ENCODE measurements at places on chromosomes 2 and 18.

DNA sequence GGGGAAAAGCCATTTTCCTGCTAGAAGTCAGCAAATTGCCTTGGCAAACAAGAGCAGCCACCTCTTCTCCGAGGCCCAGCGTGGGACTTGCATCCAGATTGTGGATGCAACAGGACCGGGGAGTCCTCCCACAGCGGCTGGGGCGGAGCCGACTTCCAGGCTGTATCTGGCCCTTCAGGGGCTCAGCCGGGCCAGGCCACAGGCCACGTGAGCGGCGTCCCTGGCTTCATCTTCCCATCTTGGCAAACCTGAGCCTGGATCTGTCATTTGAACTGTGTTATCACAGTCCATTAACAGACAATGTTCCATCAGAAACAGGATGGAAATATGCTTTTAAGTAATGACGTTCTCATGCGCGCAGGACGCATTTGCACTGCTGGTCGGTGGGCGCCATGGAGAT lies 483.5 kb upstream of the SALL3 start:
- DNase-seq: no peak

DNA sequence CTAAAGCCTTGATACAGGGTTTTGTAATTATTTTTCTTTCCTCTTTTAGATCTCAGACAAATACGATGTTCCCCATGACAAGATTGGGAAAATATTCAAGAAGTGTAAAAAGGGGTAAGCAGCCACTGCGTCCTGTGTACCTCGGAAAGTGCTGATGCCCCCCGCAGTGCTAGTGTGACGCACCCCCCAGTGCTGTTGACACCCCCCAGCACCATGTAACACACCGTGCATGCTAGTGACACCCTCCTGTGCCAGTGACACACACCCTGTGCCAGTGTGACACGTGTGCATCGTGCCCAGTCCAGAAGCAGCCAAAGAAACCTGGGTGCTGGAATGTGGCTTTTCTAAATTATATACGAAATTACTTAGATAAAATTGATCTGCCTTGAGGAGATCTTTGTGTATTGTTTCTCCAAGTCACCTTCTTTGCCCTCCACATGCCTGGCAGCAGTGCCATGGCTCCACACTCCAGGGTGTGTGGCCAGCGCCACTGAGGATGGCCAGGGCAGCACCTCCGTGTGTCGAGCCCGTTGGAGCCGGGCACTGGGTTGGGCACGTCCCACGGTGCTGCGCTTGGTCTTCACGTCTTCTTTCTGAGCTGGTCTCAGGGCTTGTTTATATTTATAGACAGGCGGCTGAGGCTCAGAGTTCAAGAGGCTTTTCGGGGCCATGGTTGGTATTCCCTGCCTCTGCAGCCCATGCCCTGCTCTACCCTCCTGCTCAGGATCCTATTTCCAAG lies 44.3 kb upstream of the KLF11 start:
- DNase-seq: no peak

GRCh38 chr2:20235655-20236305 lies 10.8 kb upstream of the SDC1 start:
- no peak for DNase-seq

DNA sequence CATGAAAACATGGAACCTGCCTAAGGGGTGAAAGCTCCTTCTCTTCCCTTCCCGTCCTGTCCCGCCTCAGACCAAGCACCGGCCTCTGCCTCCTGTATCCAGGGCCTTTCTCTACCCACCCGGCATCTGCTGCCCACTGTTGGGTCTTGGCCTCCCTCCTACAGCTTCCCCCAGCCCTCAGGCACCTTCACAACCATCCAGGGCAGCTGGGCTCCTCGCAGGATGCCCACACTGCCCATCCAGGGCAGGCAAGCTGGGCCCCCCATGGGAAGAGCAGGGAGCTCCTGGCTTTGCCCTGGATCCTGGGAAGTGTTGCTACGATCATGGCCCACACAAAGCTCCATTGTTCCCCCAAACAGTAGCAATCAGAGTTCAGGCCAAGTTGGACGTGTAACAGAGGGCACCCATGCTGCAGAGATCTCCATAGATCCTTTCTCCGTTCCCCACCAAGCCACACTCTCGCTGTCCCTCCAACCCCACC lies 206.6 kb downstream of the NDUFA10 start:
- no peak for DNase-seq

DNA sequence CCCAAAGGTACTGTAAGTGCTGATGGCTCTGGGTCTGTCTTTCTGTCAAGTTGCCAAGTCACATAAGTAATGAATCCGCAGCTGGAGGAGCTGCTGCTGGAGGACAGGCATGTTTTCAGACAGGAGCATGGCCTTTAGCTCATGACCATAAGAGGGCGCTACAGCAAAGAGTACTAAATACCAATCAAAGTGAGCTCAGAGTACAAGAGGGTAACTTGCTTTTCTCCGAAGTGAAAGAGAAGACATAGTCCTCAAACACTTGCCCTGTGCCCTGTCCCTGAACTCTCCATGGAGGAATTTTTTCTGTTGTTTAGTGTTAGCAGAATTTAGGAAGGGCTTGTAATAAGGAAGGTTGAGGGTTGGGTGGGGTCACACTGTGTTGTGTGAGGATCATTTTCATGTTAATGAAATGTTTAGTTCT lies 58.0 kb upstream of the EML6 start:
- DNase-seq: peak; percentile 53

GRCh38 chr2:43183743-43184142 lies 42.7 kb downstream of the ZFP36L2 start:
- DNase-seq: no peak

DNA sequence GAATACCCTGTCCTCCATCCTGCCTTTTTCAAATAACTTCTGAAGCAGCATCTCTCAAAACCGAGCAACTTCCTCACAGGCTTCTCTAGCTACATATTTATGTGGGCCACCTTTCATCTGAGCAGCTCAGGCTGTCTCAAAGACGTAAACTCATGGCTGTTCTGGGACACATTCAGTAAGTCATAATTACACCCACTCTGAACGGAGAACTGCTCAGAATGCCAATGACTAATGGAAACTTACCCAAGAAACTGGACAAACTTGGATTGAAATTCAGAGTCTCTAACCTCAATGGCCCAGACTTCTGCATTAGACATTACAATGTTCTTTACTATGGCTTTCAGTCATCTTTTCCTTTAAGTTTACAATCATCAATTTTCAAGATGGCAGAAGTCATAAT lies 145.2 kb downstream of the RAD51AP2 start:
- peak; percentile 73 for DNase-seq

DNA sequence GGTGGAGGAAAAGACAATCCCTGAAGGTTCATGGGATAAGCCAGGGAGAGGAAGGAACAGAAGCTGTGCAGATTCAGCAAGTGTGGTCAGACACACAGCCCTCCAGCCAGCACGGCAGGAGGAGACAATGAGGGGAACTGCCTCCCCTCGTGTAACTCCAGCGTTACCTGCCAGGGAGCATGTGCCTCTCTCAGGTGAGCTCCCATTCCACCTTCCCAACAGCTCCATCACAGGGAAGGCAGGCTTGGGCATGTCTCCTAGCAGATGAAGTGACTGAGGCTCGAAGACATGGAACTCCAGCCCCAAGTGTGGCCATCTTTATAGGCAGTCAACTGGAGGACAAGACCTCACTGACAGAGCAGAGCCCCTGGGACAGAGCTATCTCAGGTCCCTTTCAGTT lies 47.4 kb downstream of the ZBTB7C start:
- no peak for DNase-seq

- no peak for DNase-seq
Observed at GRCh38 chr2:27823569-27823968, 52.0 kb downstream of the MRPL33 start.

- DNase-seq: no peak
Observed at GRCh38 chr2:101610750-101611315, 86.7 kb upstream of the MAP4K4 start.

GRCh38 chr2:202184557-202184956 lies 53.8 kb downstream of the SUMO1 start:
- DNase-seq: no peak

GRCh38 chr2:31534636-31535035 lies 46.1 kb downstream of the SRD5A2 start:
- DNase-seq: no peak

- DNase-seq: peak; percentile 79
Observed at GRCh38 chr2:26011990-26012856, 21.7 kb upstream of the RAB10 start.

GRCh38 chr2:113203217-113203530 lies 29.4 kb downstream of the PSD4 start:
- DNase-seq: peak; percentile 27

DNA sequence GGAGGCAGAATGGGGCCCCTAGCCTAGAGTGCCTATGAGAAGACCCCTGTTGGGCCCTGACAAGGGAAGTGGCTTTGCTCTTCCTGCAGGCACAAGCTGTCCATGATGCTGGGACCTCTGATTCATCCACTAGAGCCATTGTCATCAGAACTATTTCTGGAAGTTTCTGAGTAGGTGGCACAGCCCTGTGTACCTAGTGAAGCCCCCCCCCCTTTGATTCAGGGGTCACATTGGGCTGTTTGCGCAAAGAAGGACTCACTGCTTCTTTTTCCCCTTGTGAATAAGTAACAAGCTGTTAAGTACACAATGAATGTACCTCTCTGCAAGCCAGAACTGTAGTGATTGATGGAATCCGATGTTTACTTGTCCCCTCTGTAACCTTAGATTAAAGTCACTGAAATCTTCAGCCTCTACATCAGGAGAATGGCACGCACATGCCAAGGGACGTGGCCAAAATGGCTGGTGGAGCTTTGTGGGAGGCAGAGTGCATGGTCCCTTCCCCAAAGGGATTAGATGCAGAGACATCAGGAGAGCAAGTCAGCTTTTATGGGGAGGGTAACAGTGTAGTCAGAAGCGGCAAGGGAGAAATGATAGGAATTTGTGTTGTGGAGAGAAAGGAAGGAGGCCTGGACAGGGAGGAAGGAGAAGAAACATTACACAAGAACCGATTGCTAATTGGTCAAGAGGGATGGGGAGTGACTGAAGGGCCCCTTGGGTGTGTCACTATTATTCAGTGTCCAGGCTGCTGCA lies 267.6 kb upstream of the RAB12 start:
- peak; percentile 93 for DNase-seq

- no peak for DNase-seq
Observed at GRCh38 chr2:169966454-169966853, 139.2 kb downstream of the UBR3 start.

DNA sequence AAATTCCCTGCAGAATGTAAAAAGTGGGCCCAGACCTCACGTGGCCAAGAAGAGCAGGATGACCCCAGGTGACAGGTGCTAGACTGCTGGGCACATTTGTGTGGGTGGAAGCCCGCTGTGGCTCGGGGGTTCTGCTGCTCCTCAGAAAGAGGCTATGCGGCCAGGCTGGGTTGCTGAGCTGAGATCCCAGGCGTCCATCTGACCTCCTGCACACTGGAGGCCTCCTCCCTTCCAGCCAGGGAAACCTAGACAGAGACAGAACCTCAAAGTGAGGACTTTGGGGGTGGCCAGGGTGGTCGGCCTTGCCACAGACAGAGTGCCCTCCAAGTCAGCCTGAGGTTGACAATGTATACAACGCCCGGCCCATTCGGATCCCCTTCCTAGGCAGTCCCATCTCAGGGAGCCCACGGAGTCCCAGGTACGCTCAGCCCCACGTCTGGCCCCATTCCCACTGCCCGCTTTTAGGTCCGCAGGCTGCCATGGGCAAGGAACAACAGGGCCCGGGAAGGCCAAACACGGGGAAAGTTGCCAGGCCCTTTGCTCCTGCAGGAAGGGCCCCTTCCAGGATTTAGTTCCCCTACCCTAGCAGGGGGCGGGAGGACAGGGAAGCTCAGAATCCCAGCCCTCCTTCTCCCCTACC lies 75.6 kb downstream of the KIAA2012 start:
- no peak for DNase-seq

GRCh38 chr2:68978098-68978497 lies 3.7 kb downstream of the GKN1 start:
- DNase-seq: no peak

- peak; percentile 78 for DNase-seq
Observed at GRCh38 chr18:55696811-55697210, 108.8 kb upstream of the TCF4 start.

- DNase-seq: no peak
Observed at GRCh38 chr2:25241452-25241851, 73.1 kb upstream of the POMC start.

GRCh38 chr2:237977380-237977779 lies 10.6 kb downstream of the UBE2F start:
- DNase-seq: no peak

DNA sequence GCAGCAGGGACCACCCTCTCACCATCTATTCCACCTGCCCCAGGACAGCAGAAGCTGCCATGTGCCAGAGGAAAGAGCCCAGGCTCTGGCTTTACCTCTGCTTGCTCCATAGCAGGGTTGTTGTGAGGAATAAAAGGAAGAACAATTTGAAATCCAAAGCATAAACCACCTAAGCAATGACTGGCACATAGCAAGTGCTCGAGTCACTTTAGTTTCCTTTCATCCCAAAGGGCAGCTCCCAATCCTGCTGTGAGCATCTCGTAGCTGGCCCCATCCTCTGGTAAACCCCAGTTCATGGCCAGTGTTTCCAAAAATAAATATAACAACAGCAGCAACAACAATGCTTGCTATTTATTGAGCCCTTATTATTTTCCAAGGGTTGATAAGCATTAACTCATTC lies 923.5 kb downstream of the EPHA4 start:
- DNase-seq: no peak

GRCh38 chr18:64409511-64409910 lies 260.6 kb upstream of the LINC00305 start:
- peak; percentile 49 for DNase-seq

DNA sequence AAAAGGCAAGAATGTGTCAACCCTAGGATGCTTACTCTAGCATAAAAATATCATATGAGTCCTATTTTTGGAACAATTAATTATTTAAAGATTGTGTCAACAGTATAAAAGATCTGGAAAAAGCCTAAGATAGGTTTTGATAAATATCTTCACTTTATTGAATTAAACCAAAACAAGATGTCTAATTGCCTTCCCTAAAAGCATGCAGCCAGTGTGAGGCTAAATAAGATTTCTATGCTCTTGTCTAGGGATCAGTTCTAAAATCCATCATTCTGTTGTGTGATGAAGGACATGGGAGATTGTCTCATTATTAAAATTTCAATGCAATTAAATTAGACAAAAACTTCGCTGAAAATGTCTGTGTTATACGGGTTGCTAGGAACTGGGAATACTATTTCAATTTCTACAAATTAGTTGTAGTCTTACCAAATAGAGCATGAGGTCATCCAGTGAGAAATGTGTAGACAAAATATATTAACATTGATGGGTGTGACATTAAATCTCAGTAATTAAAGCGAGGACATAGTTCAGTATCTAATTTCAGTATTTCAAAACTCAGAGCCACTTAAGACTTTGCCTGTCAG lies 535.6 kb upstream of the FSIP2 start:
- no peak for DNase-seq

- peak; percentile 9 for DNase-seq
Observed at GRCh38 chr2:7915302-7916091, 766.4 kb upstream of the ID2 start.

- DNase-seq: no peak
Observed at GRCh38 chr2:45494978-45495293, 116.1 kb downstream of the SRBD1 start.

DNA sequence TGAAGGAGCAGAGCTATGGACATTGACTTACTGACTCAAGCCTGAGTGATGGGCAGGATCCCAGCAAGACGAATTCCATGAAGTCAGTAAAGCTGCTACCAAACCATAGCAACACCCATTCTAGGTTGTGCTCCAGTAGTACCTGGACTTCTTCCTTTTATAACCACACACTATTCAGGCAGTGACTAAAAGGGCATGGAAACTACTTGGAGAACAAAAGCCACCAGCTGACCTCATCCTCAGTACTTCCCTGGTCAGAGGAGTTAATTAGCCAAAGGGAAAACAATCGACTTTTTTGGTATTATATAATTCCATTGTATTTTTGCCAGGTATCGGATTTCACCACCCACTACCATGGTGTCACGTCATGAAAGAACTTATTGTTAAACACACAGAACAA lies 237.1 kb downstream of the TTC32 start:
- DNase-seq: no peak

GRCh38 chr2:209525331-209525730 lies 101.5 kb downstream of the MAP2 start:
- no peak for DNase-seq

Data from fibroblast of skin of back (primary cell).